ENCODE measurements at places on chromosomes 1 and 21.
A peak's percentile ranks its signal among the peaks of the same experiment; 100 is the strongest.

DNA sequence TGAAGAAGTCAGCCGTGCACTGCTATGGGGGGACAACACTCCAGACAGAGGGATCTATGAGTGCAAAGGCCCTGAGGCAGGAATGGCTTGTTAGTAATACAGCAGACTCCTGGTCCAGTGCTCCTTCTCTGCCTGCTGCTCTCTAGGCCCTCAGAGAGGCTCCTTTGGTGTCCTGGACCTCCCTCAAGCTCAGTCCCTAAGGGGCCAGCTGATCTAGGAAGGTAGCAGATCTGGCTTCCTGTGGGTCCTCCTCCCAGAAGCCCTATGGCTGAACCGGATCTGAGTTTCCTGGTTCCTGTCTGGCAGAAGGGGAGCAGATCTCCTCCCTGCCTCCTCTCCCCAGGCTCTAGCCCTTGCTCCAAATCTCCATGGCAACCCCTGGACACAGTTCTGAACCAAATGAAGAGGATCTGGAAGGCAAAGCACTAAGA is at the start of gene LDLRAD2:
Gene LDLRAD2, plus strand, starts transcription at position 391 of the 431 bp plus-strand sequence. CDS start 187 bp downstream, outside the sequence.
- DNase-seq: peak; percentile 34

- DNase-seq: no peak
Measured at GRCh38 chr1:41704196-41704595, 214.5 kb downstream of the HIVEP3 start.

DNA sequence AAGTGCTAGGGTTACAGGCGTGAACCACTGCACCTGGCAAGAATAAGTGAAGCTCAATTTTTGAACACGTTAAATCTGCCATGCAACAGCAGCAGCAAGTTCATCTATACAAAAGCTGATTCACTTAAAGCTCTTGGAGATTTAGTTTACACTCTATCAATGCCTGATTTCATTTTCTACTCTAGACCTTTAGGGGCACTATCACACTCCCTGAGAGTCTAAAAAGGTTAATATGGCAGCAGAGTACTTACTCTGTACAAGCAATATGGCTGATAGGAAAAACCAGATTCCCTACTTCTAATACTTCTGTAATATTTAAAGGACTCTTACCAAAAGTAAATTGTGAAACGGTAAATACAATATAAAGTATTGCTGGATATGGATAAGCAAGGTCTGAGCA is 4.8 kb downstream of the RBM34 start:
- no peak for DNase-seq

DNA sequence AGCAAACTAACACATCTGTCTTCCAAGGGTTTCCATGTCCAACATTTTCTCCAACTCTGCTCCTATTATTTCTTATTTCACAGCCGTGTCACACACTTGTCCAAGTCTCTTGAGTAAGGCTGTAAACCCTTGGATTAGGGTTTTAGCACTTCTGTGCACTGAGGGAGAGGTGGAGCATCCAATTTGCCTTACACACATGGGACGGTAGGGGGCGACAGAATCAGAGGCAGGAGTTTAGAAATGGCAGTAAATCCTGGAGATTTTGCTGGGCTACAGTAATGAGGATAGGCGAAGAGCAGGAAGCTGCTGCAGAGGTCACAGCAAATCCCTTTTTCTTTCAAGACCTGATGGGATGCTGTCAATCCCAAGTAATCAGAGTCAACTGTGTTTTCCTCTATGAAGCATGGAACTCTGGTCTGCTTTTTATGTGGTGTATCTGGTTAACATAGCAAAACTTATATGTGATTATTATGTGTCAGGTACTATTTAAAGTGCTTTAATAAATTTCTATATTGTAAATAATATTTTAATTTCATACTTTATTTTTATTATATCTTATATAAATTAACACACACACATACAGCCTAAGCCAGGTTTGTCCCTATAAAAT is 15.4 kb upstream of the LCE5A start:
- DNase-seq: peak; percentile 47

- no peak for DNase-seq
Measured at GRCh38 chr21:46269466-46269865, 15.9 kb downstream of the MCM3AP start.

DNA sequence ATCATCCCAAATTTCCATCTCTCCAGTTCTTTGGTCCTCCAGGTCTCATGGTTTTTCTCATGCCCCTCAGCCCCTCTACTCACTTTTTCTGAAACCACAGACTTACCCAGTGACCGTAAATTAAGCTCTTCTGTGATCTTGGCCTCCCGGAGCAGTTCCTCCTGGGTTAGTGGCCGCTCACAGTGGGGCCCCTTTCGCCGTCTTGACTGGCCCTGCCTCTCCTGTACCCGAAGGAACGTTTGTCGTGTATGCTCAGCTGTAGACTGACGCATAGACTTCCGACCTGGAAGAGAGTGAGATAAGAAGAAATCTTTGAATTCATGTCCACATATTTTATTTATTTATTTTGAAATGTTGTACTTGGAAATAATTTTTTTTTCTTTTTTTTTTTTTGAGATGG is 5.8 kb downstream of the VPS72 start:
- DNase-seq: no peak

DNA sequence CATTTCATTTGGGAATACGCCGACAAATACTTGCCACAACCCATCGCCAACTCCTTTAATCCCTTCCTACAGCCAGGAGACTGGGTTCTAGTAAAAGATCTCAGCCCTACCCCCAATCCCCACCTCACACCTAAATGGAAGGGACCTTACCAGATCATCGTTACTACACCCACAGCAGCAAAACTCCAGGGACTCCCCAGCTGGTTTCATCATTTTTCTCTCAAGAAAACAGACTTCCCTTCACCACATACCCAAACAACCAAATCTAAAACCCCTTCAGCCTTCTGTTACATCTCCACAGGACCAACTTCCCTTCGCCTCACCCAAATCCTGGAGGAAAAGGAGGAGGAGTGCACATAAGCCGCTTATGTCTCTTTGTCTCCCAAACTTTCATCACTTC is 23.7 kb upstream of the SLC2A5 start:
- no peak for DNase-seq

DNA sequence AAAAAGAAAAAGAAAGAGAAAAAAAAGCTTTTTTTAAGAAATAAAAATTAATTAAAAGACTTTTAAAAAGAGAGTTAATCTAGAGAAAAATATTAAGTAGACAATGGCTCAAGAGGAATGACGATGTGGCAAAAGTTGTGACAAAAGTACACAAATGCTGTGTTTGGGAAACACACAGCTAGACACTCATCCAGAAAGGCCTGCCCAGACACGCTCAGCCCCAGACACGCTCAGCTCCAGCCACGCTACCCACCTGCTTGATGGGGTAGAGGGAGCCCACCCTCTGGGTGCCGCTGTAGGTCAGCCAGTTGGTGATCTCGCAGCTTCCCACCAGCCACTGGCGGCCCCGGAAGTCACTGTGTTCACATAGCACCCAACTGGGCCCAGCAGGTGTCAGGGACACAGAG is 10.2 kb downstream of the CD52 start:
- DNase-seq: no peak

Data from SK-N-SH (cell line).